GM23248 (cell line): ENCODE measurements at places on chromosomes 6 and 20. TPM values are rescaled to one million over a fixed set of nuclear protein-coding genes. Genes with fewer than 3 reads are reported as not detected.

The CLPSL2 gene
- total RNA-seq = not detected in 2 replicates

The LRP11 gene
- 108 and 168 TPM in 2 replicates for total RNA-seq

The CRISP3 gene
- not detected in 2 replicates for total RNA-seq

The GHRH gene
- not detected in 2 replicates for total RNA-seq

The PRPH2 gene
- total RNA-seq = 1.5 TPM in 2 replicates

The IP6K3 gene
- total RNA-seq = not detected in 2 replicates

The WFDC10B gene
- not detected in 2 replicates for total RNA-seq

The CFAP61 gene
- total RNA-seq = not detected in 2 replicates

The STMND1 gene
- not detected in 2 replicates for total RNA-seq
